ENCODE measurements at places on chromosomes 5 and 9.

DNA sequence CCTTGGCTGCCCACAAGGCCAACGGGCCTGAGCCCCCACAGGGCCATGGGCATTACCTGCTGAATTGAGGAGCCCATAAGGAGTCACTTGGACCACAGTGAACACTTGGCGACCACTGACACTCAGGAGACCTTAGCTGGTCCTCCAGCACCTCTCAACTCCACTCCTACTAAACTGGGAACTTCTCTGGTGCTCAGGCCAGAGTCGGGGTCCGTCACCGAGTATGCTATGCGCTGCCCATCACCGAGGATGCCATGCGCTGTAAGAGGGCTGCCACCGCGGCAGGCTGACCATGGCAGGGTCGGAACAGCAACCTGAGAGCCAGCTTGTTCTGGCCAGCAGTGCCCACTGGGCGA lies 600 bp upstream of the SQSTM1 start:
- DNase-seq = peak; percentile 57

DNA sequence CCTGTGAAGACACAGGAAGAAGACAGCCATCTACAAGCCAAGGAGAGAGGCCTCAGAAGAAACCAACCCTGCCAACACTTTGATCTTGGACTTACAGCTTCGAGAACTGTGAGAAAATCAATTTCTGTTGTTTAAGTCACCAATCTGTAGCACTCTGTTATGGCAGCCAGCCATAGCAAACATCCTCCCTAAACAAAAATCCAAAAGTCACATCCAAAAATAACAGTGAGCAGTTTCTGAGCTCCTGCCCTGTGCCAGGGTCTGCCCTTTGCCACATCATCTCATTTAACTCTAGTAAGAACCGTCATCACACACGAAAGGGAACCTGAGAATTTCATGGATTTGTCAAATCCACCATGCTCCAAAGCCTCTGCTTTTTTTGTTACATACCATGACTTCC lies 118.8 kb downstream of the TRIM36 start:
- DNase-seq = no peak

- no peak for DNase-seq
Observed at GRCh38 chr5:169764018-169764378, 126.9 kb downstream of the DOCK2 start.

DNA sequence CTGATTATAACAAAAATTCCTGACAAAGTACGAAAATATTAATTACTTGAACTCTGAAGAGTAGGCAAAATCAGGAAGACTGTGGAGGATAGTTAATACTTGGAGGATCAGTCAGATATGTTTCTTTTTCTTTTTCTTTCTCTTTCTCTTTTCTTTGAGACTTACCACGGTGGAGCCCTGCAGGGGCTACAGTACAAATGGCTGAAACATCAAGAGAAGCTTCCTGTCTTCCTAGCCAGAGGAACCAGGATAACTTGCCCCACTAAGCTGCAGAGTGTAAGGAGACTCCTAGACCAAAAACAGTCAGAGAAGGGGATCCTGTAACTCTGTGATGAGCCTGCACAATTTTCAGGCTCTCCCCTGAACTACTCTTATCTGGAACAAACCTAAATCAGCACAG lies 324.6 kb upstream of the TYRP1 start:
- DNase-seq = no peak

DNA sequence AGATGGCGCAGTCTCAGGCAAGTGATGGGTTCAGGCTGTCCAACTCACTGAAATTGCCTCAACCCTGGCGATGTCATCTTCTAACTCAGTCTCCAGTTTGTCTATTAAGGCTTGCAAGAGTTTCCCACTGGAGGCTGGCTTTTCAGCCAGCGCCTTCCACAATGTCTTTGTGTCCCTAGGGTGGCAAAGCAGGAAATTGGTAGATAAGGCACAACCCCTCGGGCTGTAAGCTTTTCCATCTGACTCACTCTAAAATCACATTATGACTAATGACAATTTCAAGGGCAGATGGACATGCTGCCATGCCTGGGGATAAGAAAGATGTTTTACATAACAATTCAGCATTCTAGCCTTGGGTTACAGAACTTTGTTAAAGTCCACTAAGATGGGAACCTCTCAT lies 61.9 kb downstream of the MROH2B start:
- DNase-seq = no peak

DNA sequence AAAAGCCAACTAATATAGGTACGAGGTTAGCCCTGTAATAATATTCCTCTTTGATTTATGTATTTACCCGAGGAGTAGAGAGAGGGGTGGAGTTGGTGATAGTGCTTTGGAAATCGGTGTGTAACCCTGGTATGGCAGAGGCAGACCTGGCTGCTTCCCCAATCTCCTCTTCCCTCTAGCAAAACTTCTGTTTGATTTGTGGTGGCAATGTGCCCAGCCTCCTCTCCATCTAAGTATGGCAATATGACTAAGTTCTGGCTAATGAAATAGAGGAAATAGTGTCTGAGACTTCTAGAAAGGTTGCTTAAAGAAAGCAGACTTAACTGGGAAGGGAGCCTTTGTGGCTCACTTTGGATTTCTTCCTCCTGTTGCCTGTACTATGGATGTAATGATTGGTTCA lies 491.1 kb downstream of the ENC1 start:
- no peak for DNase-seq
